Fibroblast of the aortic adventitia (primary cell): ENCODE measurements at places on chromosomes 1 and 21. TPM values are rescaled to one million over a fixed set of nuclear protein-coding genes. Genes with fewer than 3 reads are reported as not detected.

Gene PRRX1
- total RNA-seq: 411 and 679 TPM in 2 replicates

Gene TEX38
- total RNA-seq: not detected in 2 replicates

Gene TRIM33
- total RNA-seq: 37.4 and 37.5 TPM in 2 replicates

Gene ELAPOR1
- total RNA-seq: 0.16 and 0.45 TPM in 2 replicates

Gene OR2L8
- not detected in 2 replicates for total RNA-seq

Gene LRRC53
- not detected in 2 replicates for total RNA-seq

Gene TOMM40L
- 5.2 and 9.1 TPM in 2 replicates for total RNA-seq

Gene CR1
- not detected in 2 replicates for total RNA-seq

Gene FAM72C
- total RNA-seq: 0.45 TPM in 1 of 2 replicates, not detected in the other

Gene AQP10
- total RNA-seq: not detected in 2 replicates

Gene SDE2
- total RNA-seq: 21.6 and 26.2 TPM in 2 replicates

Gene C1orf141
- 0.65 TPM in 1 of 2 replicates, not detected in the other for total RNA-seq

Gene FCAMR
- not detected in 2 replicates for total RNA-seq

Gene NOS1AP
- 0.18 TPM in 1 of 2 replicates, not detected in the other for total RNA-seq

Gene SPATA1
- 0.41 and 3.0 TPM in 2 replicates for total RNA-seq

Gene NEXN
- total RNA-seq: 17.6 and 66.4 TPM in 2 replicates

Gene OR2G6
- total RNA-seq: not detected in 2 replicates

Gene ZNF648
- total RNA-seq: not detected in 2 replicates

Gene ARHGAP29
- total RNA-seq: 32.5 and 77.2 TPM in 2 replicates
